Stimulated activated CD4-positive, alpha-beta T cell treated with anti-CD3 and anti-CD28 coated beads, Interleukin-12 subunit alpha, Interleukin-12 subunit beta, amount 100 ng/mL, for 24 hours (primary cell): ENCODE measurements at places on chromosomes 2 and 18.

DNA sequence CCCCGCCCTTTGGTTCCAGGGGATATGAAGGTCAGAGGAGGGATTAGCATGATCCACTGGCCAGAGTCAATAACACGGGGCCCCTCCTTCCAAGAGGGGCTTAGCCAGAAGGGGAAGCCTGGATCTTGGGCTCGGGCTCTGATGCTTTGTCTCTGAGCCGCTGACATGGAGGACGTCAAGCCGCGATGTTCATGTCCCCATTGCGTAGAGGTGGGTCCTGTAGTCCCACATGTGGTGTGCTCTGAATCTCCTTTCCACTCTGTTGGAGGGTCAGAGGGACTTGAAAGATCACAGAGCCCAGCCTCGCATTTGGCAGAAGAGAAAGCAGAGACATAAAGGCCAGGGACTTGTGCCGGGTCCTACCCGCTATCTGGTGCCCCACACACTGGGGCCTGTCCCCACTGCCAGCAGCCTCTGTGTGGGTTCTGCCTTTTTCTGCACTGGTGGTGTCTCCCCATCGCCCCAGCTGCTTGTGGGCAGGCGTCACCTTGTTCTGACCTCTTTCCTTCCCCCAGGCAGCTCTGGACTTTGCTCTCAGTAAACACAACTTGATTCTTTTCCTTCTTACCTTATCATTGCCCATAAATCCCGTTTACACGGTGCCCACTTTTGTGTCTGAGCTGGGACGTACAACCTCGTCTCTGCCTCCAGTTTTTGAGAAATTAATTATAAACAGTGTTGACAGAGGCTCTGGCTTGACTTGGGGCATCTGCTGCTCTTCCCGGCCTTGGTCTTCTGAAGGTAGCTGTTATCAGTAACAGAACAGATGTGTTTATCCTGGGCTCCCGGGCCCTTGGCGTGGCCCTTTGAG lies 48.8 kb downstream of the SH3BP4 start:
- DNase-seq = no peak

DNA sequence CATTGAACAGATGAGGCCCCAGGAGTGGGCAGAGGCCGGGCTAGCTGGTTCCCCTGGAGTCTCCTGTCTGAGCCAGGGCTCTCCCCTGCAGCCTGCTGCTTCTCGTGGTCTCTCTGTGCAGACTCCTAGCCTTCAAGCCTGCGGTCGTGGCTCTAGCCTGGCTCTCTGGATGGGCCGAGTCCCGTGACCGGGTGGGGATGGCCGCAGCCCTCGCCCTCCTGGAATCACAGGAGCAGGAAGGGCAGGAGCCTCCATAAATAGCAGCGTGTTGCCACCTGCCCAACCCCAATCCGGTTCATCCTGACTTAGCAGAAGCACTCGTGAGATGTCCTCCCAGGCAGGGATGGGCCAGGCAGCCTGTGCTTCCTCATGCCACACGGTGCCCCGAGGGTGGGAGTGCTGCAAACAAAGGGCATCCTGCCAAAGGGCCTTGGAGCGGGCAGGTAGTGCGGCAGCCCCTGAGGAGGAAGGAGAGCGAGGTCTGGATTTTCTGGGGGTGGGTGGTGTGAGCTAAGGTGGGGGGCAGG lies 43.9 kb downstream of the FOSL2 start:
- no peak for DNase-seq

DNA sequence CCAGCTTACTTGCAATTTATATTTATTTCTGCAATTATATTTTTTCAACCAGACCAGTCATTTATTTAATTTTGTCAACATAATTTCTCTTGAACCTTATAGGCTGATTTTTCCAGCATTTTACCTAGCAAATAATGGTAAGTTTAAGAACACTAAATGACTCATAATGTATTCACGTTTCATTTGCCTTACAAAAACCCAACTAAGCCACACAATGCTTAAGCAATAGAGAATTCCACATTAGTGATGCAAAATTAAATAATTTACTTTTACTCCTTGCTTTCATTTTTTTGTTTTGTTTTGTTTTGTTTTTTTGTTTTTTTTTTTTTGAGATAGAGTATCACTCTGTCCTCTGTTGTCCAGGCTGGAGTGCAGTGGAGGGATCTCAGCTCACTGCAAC lies 110.4 kb upstream of the VRK2 start:
- DNase-seq = no peak

DNA sequence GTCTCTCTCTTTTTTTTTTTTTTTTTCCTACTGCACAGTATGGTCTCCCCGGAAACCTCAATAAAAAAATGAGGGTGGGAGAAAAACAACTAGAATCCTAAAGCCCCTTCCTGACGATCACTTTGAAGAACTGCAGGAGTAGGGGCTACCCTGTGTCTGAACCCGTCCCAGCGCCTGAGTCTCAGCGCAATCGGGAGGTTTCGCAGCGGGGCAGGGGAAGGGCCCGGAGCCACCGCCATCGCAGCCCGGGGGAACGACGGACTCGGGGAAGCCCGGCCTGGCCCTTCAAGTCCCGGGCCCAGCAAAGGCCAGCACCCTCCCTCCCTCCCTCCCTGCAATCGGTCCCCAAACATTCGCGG lies 411 bp downstream of the NARS1 start:
- no peak for DNase-seq

GRCh38 chr2:197042739-197043196 lies 116.3 kb upstream of the PGAP1 start:
- DNase-seq = no peak

DNA sequence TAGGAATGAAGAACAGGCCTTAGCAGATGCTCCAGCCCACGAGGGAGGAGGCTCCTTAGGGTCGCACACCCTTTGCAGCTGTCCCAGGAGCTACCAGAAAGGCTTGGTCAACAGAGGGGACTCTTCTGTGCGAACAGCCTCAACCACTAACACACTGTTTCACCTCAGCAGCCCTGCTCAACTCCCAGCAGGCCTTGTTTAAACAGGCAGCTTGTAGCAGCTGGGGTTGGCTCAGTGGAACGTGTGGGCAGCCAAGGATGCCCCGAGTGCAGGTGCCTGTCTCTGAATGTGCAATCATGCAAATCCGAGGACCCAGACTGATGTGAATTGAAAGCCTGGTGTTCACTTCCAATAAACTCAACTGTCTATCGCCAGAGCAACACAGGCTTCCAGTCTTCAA lies 88.7 kb upstream of the CXCR4 start:
- DNase-seq = no peak

DNA sequence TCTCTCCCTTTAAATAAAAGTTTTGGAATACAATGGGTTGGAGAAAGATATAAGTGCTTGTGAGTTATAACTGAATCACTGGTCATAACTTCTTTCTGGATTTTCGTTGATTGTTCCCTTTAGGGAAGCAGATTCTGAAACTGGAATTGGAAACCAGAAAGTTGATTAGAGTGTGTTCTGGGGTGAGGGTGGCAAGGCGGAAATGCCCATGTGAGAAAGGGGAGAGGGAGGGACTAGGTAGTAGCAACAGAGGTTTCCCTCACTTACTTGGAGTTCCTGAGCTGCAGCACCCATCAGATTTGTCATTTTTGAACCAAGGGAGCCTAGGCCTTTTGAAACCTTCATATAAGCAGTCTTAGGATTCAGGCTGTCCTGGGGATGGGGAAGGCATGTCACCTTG lies 453.4 kb downstream of the KCNJ3 start:
- DNase-seq = no peak

DNA sequence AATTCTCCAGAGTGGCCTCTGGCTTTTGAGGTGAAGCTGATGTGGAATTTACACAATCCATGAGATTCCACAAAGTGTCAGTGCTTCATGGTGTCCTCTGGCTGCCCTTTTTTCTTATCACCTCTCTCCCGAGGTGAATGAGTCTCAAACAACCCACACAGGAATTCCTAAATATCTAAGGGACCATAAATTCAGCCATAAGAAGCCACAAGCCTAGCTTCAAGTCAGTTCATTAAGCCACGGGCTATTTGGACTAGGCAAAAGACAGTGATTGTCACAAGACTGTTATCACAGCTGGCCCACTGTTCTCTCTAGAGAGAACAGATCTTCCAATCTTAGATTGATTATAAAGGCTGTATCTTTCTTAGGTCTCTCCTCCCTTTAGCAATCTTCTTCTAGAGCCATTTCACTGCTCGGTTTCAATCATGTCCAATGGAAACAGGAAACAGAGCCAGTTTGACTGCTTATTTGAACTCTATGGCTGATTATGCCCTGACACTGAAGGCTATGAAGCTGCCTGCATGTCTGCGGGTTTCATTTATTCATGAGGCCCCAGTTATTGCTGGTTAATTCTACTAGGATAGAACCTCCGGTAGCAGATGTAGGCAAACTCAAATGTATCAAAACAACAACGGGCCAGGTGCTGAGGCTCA lies 4.1 kb downstream of the NEMP2 start:
- no peak for DNase-seq

- no peak for DNase-seq
Measured at GRCh38 chr2:209663139-209663538, 108.5 kb upstream of the UNC80 start.

GRCh38 chr2:43201016-43201415 lies 25.4 kb downstream of the ZFP36L2 start:
- DNase-seq = no peak

GRCh38 chr2:33108483-33109443 lies 162.0 kb downstream of the LTBP1 start:
- DNase-seq = no peak

DNA sequence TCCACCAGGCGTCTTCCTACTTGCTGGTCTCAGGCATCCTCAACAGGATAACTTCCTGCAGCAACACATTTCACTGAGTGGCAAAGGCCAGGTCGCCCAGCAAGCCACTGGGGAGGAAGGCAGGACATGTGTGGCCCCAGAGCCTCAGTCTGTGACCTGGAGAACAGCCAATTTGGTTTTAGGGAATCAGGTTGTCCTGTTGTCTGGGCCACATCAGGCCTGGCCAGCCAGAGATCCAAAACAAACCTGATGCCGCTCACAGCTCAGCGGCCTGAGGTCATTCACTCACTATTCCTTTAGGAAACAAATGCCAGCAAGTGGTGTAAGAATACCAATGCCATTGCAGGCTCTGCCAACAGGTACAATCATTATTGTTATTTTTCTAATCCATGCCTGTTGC lies 210.7 kb downstream of the VAPA start:
- DNase-seq = no peak

DNA sequence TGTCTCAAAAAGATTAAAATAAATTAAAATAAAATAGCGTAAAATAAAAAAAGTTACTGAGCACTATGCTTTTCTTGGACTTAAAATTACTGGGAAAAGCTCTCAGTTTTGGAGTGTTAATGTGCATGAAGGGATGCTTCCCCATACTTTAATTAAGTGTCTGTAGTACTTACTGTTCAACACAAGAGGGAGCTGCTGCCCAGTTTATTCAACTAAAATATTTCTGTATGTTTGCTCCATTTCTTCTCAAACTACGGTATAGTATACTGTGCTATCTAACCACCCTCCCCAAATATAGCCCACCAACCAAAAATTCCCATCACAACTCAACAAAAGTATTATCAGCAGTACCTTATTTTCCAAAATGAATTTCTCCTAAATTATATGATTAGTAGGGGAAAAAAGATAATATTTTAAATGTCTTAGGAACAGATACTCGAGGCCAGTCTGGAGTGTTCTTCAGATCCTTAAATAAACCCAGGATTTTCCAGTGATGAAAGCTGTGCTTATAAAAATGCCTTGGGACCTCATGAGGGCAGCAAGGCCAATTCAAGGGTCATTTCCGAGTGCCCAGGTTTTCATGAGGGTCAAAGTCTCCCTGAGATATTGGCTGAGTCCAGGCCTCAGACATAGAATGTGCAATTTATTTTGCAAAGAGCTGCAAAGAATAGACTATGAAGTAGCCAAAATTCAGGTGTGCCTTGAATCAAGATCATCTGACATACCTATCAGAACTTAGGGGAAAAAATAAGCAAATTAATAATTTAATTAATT lies 64.1 kb downstream of the CHRNA1 start:
- no peak for DNase-seq

DNA sequence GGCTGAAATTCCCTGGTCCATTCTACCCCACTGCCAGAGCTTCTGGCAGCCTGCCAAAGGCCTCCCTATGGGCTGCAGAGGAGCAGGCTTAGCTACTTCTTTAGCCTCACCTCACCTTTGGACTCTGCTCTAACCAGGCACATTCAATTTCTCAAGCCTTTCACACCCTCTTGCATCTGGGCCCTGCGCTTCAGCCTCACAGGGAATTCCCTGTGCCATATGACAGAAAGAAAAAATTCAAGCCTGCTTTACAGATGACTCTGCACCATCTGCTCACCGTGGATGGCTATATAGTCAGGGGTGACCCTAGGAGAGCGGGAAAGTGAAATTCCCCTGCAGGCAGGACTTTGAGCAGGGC lies 62.5 kb downstream of the REEP1 start:
- no peak for DNase-seq

GRCh38 chr2:26401739-26402541 lies at the start of gene DRC1:
DRC1 (plus strand) TSS chr2:26401920; CDS start chr2:26401990, 70 bp downstream.
- no peak for DNase-seq

- DNase-seq = no peak
Measured at GRCh38 chr2:239118675-239119211, 270.9 kb downstream of the TWIST2 start.

GRCh38 chr2:201643216-201643890 lies at the start of gene TMEM237:
TMEM237 (minus strand) TSS chr2:201643503; CDS start chr2:201643400, 103 bp downstream.
- peak; percentile 19 for DNase-seq

GRCh38 chr2:116879650-116880160 lies 934.8 kb upstream of the DDX18 start:
- no peak for DNase-seq

- no peak for DNase-seq
Measured at GRCh38 chr2:29425866-29426265, 310.7 kb downstream of the CLIP4 start.

DNA sequence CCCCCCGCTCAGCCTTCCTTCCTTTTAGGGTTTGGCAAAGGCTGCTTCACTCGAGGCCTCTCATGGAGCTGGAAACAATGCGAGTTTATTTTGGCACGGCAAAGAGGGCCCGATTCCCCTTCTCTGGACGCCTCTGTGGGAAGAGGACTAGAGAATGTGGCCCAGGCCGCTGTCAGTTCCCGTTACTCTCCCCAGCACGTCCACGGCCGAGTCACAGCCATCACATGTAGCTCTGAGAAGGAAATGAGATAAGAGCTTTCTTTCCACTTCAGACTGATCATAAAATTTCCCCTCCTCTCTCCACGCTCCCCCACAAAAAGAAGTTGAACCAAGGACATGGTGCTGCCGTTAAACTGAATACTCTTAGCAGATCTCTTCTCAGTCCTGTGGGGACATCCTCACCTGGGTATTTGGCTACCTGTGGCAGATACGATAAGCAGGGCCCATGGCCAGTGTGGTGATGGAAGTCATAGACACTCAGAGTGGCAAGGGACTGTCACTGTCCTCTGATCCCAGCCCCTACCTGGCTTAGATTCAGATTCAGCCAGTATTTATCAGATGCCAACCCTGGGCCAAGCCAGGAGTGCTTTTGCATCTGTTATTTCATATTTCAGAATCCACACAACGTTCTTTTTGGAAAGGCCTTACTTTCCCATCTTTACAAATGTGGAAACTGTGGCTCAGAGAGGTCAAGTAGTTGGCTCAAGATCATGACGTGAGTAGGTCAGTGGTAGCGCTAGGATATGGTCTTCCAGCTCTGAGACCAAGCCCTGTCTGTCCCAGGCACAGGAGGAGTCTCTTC lies 101.2 kb downstream of the MCFD2 start:
- no peak for DNase-seq

DNA sequence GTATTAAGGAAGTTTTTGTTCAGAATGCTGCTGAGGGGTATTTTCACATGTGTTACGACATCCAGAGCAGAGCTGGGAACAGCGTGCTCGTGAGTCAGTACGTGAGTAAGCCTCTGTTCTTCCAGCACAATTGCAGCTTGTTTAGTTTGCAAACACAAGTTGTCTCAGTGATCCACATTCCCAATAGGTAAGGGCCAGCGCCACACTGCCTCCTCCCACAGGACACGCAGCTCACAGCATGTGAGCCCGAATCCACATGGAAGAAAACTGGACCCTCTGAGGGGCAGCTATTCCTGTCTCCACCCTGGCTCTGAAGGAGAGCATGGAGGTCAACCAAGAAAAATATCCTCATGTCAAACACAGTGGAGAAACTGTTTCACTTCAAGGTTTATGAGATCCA lies 173.9 kb upstream of the PID1 start:
- DNase-seq = no peak
